Activated gamma-delta T cell treated with Interleukin-2 at 50 U/mL for 16 hours (primary cell): ENCODE measurements at places on chromosomes 16 and 17.

DNA sequence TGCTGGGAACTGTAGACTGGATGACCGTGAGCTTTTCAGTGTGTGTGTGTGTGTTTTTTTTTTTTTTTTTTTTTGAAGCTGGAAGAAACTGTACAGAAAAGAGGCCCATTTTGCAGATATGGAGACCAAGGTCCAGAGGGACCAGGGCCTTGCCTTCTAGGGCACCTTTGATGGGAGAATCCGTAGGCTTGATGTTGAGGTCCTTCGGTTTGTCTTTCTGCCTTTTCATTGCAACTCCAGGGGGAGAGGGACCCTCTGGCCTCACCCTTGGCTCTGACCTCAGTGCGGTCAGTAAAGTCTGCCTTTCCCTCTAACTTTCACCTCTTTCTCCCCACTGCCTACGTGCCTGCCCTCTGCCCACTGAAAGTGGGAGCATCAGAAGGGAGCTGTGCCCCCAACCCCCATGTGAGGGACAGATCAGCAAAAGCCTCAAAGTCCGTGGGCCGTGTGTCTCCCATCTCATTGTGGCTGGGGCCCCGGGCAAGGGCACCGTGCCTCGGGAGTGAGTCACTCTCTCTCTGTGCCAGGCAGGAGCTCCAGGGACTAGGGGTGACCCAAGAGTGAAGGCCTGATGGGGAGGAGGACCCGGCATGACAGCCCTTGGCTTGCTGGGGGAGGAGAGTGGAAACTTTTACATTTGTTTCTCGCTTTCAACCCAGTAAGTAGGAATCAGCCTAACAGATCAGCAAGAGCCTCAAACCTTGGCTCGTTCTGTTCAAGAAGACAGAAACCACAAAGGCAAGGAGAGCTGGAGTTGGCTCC, 123.6 kb downstream of the CMIP start:
- DNase-seq: no peak

DNA sequence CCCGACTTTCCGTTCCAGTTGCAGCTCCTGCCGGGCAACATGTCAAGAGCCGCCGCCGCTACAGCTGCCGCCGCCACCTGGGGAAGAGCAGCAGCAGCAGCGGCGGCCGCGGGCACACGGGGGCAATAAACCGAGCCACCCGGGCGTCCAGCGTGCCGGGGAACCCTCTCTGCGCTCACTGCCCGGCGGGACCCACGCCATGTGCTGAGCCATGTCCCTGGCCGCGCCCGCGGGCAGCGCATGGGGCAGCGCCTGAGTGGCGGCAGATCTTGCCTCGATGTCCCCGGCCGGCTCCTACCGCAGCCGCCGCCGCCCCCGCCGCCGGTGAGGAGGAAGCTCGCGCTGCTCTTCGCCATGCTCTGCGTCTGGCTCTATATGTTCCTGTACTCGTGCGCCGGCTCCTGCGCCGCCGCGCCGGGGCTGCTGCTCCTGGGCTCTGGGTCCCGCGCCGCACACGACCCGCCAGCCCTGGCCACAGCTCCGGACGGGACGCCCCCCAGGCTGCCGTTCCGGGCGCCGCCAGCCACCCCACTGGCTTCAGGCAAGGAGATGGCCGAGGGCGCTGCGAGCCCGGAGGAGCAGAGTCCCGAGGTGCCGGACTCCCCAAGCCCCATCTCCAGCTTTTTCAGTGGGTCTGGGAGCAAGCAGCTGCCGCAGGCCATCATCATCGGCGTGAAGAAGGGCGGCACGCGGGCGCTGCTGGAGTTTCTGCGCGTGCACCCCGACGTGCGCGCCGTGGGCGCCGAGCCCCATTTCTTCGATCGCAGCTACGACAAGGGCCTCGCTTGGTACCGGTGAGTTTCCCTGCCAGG, 604 bp downstream of the HS3ST3B1 start:
- no peak for DNase-seq

DNA sequence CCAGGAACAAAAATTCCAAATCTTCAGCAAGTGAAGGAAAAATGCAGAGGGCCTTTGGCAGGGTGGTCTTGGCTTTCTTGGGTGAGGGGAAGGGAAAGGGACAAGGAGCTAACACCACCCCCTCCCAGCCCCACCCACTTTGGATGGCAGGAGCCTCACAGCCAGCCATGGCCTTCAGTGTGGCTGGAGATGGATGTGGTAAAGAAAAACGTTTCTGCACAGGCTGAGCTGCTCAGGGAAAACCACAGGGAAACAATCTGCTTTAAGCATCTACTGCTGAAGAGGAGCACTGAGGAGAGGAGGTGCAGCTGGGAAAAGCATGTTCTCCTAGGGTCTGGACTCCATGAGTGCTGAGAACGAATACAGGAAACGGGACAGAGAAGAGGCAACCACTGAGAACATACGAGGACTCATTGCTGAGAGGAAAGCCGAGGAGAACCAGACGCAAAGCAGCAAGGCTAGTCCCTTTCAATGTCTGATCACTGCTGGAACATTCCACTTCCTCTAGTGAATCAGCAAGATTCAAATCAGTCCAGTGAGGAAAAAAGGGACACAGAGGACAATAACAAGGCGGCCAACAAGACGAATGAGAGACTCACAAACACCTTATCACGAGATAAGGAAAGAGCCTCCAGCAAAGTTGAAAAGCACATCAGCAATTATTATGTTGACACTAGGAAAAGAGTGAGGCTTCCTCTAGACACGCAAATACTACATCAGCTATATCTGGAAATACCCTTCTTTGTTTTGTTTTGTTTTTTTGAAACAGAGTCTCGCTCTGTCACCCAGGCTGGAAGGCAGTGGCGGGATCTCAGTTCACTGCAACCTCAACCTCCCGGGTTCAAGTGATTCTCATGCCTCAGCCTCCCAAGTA, 41.7 kb downstream of the ZZEF1 start:
- no peak for DNase-seq

DNA sequence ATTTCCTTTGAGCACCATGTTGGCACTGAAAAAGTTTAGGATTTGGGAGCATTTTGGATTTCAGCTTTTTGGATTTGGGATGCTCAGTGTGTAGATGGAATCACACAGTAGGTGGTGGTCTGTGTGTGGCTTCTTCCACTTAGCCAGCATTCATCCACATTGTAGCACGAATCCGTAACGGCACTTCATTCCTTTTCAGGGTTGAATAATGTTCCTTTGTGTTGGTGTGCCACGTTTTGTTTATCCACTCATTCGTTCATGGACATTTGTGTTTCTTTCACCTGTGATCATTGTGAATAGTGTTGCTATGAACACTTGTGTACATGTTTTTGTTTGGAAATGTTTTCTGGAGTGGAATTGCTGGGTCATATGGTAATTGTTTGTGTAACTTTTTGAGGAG, 85.1 kb downstream of the RAP1GAP2 start:
- no peak for DNase-seq

DNA sequence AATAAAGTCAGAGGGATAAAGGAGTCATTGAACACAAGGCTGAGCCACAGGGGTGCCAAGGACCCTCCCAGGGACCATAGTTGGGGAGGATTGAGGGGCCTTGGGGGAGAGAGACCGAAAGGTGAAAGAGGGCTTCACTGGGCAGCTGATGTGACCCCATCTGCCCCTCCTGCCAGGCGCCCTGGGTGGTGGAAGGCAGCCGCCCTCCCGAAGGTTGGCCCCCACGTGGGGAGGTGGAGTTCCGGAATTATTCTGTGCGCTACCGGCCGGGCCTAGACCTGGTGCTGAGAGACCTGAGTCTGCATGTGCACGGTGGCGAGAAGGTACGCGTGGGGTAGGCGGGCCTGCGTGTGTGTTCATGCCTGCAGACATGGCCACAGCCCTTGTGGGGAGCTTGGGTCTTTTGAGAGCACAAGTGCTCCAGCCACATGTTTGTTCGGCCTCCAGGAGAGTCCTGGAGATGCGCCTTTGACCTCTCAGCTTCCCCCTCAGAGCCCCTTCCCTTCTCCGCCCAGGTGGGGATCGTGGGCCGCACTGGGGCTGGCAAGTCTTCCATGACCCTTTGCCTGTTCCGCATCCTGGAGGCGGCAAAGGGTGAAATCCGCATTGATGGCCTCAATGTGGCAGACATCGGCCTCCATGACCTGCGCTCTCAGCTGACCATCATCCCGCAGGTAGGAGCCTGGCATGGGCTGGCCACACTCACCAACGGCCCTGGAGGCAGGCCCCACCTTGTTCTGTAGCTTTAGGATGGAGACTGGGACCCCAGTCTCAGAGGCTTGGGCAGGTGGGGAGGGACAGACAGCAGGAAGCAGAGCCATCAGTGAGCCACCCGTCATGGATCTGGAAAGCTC, 24.1 kb downstream of the ANKRD40 start:
- no peak for DNase-seq

DNA sequence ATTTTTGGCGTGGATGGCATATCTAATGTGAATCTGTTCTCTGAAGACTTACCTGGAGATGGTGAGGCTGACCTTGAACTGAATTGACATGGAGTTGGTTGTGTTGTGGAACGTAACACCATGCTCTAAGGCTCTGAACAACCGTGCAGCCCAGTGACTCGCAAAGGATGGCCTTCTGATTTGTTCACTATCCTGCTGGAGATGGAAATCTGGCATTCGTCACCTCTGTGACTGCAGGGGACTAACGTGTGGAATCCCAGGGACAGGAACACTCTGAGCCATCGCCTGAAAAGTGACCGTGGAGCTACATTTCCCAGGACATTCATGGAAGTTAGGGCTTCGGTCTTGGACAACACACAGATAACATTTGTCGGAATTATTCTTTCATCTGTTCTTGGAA, 61.1 kb downstream of the BANP start:
- DNase-seq: no peak

GRCh38 chr17:10217916-10218315, 19.5 kb upstream of the GAS7 start:
- DNase-seq: no peak

- no peak for DNase-seq
These were observed 55.6 kb upstream of the CIBAR2 start for GRCh38 chr16:85167589-85168537.

GRCh38 chr17:32518646-32519227, 31.9 kb downstream of the CDK5R1 start:
- no peak for DNase-seq

- no peak for DNase-seq
These were observed 3.5 kb upstream of the CNEP1R1 start for GRCh38 chr16:50021544-50021943.

DNA sequence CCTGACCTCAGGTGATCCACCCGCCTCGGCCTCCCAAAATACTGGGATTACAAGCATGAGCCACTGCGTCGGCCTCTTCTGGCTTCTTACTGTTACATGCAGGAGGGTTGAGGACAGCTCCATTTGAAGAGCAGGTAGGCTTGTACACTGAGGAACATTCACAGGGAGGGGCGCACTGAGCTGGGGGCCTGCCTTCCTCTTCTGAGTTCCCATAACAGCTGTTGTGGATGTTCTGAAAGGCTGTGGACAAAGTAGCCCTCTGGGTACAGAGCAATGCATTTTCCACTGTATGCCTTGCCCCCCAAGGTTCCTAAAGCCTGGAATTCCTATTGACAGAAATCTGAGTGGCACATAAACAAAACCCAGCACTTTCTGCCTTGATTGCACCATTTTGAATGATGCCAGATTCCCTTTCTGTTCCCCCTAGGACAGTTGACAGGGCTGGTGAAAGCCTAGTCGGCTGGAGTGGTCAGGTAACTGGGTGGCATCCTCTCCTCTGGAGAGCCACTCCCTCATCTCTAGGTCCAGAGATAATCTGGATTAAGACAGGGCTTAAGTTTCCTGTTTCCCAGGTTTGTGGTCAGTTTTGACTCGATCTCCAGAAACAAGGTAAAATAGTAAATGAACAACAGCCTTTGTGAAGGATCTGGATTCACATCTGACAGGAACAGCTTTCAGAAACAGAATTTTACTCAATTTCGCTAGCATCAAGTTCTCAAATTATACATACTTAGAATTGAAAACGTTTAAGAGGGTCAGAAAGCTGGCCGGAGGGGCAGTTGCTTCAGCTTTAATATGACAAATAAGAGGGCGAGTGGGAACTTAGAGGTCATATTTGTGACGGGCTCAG, 1.3 kb upstream of the CDK5R1 start:
- no peak for DNase-seq

GRCh38 chr17:68052810-68053209, 17.3 kb downstream of the KPNA2 start:
- no peak for DNase-seq

DNA sequence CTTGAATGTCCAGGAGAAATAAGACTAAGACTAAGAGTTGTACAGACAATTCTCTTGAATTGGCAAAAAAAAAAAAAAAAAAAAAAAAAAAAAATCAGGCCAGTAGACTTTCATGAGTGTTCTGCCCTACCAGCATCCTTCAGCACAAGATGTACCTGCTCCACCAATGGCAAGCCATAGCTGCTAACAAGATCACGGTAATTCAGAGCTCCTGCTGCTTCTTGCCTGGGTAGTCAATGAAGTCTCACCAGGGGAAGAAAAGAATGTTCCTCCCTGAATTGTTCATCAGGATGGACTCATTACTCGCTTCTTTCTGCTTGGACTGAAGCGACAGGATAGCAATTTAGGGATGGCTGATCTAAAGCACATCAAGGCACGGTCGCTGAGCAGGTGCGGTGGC, 31.1 kb upstream of the APOH start:
- DNase-seq: no peak

DNA sequence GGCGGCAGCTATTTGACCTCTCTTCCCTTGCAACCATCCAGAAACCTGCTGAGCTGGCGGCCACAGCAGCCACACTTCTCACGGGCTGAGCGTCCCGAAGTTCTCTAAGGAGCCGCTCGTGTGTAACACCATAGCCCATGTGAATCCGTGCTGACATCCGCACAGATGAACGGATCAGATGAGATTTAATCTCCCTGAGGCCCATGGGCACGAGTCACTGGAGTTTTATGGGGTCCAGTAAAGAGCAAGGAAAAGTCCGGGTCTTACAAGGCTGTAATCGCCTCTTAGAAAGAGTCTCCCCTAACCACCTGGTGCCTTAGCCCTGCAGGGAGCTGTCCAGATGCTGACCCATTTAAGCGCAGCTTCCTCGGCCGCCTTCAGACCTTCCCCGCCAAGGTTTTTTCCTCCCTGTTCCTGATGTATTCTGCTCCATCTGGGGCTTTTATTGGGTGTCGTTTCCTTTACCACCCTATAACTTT, 5.5 kb upstream of the CACNG5 start:
- DNase-seq: no peak

DNA sequence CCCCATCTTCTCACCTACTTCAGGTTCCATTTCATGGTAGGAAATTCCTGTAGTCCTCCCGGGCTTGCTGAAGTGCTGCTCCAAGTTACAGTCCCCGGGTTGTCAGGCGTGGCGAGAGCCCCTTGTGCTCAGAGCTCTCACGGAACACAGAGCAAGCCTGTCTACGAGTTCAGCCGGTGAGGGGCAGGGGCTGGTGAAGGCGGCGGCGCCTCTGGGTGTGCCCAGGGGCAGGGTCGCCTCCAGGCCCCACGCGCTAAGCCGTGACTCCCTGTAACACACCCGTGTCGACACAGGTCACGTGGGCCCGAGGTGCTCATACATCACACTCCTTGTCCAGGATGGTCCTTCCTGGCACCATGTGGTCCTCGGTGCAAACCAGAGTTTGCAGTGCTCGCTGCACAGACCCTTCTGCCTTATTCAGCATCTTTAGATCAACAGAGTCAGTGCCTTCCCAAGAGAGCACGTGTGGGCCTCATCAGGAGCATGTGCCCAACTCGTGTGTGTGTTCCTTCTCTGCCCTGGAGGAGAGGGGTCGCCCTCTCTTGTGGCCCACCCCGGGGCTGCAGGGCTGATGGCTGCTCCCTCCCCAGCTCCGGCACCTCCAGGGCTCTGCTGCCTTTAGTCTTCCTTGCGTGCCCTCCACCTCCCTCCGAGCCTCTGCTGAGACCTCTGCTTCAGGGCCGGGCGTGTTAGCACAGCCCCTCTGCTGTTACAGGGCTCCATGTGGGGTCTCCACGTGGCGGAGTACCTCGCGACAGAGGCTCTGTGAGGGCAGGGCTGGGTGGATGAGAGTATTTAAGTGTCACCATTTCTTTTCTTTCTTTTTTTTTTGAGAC, 51.2 kb downstream of the WDR45B start:
- DNase-seq: no peak

- no peak for DNase-seq
These were observed 22.4 kb upstream of the GNG13 start for GRCh38 chr16:822909-823297.
